Keratinocyte (primary cell): ENCODE measurements at places on chromosomes 13 and 19.
A peak's percentile ranks its signal among the peaks of the same experiment; 100 is the strongest.

GRCh38 chr13:94324767-94325540, 154.5 kb downstream of the DCT start:
- no peak for DNase-seq

GRCh38 chr13:35941374-35941773, 189.8 kb downstream of the DCLK1 start:
- no peak for DNase-seq

GRCh38 chr13:71922194-71922593, 55.2 kb upstream of the DACH1 start:
- no peak for DNase-seq

GRCh38 chr19:31534786-31535657, 185.8 kb upstream of the TSHZ3 start:
- no peak for DNase-seq

DNA sequence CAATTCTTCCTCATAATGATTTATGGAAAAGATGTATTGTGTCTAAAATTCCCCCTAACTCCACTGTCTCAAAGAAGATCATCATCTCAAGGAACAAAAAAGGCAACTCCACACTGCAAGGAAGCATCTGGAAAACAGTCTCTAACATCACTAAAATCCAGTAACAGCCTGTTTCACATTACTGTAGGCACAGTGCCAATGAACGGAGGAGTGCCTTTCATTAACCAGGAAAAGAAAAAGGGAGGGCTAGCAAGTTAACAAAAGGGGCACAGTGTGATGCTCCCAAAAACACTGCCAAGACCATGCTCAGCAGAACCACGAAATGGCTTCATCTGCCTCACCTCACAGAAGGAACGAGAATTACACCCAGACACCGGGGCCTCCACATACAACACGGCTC, 8.5 kb downstream of the TMTC4 start:
- no peak for DNase-seq

- DNase-seq, result peak; percentile 5
These were observed 227.4 kb downstream of the DLEU7 start for GRCh38 chr13:50616101-50616500.

DNA sequence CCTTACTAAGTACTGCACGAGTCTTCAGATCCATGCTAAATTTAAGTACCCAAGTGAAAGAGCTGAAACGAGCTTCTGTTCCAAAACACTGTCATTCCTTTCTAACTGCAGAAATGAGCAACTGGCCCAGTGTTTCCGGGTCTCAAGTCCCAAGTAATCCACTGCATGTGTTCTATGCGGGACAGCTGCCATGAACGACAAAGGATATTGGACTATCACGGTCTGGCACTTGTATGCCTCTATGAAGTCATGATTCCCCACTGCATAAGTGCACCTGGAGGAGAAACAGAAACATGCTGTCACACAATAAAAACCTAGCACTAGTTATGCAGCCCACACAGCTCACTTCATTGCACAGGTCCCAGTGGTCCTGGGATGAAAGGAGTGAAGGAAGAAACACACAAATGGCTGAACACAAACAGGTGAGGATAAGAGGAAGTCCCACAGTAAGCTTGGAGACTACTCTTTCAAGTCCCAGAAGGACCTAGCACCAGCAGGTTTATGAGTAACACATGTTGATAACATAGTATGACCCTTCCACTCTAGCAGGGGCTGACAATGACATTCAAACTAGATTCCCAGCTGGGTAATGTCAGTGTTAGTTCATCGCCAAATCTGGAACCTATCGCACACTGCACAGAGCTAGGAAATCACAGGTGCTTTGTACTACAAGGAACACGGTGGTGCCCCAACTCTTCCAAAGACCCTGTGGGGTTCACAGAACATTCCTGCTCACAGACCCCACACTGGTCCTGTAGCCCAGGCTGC, 11.3 kb downstream of the PCID2 start:
- no peak for DNase-seq

DNA sequence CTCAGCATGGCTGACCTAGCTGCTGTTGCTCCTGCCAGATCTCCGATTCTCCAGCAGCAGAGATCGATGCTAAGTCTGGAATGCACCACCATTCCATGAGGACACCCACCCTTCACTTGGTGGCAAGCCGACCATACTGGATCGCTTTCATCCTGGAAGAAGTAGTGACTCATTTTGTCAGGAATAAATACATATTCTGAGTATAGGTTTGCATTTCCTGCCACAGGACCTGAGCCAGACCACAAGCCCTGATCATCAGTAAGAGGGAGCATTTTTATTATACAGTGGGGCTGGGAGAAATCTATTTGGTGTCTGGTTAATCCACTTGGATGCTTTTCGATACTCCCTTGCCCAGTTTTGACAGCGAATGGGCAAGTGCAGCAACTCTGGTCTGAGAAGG, 10.9 kb upstream of the KCTD15 start:
- no peak for DNase-seq

DNA sequence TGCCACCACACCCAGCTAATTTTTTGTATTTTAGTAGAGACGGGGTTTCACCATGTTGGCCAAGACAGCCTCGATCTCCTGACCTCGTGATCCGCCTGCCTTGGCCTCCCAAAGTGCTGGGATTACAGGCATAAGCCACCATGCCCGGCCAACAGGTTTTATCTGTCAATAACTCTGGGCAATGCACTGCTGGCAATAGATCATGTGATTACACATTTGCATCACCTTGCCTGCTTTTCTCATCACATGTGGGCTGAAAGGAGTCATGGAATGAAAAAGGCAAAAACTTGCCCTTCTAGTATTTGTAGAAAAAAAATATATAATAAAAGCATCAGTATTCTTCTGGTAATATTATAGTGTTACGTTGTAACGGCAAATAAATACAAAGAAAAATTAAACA, 164.5 kb downstream of the NHLRC3 start:
- no peak for DNase-seq

- no peak for DNase-seq
These were observed 10.4 kb downstream of the LMNB2 start for GRCh38 chr19:2446381-2446780.

DNA sequence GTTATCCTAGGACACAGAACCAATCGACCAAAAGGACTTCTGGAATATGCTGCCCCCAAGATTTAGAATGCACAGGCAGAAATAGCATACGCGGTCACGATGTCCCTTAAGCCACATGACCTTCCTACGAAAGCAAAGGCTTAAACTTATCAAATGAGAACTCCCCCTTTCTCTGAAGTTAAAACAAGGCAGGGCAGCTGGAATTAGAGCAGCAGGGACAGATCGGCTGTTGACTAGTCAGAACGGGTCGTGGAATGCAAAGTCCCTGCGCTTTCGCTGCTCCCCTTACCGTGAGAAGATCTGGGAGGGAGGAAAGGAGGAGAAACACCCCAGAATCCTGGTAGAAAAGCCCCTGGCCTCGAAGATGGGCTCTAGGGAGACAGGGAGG, 799 bp upstream of the USPL1 start:
- DNase-seq, result peak; percentile 49

- DNase-seq, result no peak
These were observed 68.6 kb downstream of the RASA3 start for GRCh38 chr13:114063545-114064449.

GRCh38 chr19:41376998-41377365, 649 bp downstream of the TMEM91 start:
- DNase-seq, result no peak

DNA sequence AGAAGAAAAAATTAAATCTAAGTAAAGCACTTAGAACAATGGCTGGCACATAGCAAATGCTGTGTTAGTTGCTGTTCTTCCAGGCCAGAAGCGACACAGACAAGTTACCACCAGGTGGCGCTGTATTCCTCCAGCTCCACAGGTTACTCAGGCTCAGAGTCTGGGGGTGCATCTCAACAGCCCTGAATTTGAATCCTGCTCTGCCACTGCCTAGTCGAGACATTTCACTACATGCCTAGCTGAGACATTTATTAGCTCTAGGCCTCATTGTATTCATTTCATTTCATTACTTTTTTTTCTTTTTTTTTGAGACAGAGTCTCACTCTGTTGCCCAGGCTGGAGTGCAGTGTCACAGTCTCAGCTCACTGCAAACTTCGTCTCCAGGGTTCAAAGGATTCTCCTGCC, 16.4 kb upstream of the CYP2B6 start:
- DNase-seq, result peak; percentile 23

DNA sequence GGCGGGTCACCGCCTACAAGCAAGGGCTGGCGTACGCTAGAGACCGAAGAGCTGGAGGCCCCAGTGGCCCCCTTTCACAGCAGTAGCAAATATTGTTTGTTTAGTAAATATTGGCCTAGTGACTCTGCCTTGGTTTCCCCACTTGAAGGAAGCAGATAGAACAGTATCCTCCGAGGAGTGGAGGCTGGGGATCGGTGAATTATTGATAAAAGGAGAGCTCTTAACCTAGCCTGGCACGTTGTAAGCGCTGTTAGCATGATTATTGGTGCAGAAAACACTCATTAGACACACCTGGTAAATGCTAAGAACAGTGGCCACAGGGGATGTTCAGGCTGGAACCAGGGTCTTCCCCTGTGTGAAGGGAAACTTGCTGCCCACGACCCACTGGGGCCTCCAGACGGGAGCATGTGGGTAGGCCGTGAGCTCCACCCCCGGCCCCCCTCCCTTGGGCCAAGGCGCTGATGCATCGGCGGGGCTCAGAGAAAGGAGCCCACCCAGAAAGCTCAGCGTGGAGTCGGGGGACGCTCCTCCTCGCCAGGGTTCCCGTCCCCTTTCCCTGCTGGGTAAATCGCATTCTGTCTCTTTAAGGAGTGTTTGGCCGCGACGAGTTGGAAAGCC, 2.3 kb downstream of the IER2 start:
- DNase-seq, result no peak

DNA sequence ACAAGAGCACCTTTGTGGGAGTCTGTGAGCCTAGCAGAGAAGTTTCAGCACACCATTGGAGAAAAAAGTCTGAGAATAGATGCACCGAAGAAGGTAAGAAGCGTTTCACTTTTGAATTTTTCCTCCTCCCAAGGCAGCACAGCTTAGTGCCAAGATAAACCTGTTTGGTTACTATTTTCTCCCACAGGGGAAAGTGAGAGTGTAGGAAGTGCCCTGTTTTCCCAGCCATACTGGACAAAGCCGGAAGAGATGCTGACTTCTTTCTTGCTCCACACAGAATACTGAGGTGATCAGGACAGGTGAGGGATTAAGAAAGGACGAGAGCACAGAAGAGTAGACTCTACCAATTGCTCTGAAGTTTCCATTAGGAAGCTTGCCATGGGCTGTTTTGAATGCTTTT, 1011.0 kb upstream of the MIR17HG start:
- no peak for DNase-seq

- DNase-seq, result no peak
These were observed 9.3 kb upstream of the LAIR1 start for GRCh38 chr19:54373781-54374631.

DNA sequence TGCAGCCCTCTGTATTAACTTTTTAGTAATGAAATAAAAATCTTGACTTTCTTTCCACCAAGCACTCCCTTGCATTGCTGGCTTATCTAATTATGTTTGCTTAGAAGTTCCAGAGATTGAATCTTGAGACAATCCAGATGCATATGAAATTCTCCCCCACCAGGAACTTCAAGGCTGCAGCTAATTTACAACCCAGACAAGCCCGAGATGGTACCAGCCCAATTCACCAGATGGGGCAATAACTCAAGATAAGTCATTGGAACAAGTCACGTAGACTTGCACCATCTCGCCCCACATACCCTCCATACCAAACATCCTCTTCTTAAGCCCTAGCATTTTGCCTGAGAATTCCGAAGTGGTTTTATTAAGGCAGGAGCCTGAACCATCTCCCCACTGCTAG, 29.0 kb downstream of the UTP14C start:
- no peak for DNase-seq

- DNase-seq, result no peak
These were observed 12.1 kb upstream of the ZNF681 start for GRCh38 chr19:23770672-23771250.

GRCh38 chr13:106996867-106997618, 429.1 kb upstream of the ARGLU1 start:
- DNase-seq, result no peak

DNA sequence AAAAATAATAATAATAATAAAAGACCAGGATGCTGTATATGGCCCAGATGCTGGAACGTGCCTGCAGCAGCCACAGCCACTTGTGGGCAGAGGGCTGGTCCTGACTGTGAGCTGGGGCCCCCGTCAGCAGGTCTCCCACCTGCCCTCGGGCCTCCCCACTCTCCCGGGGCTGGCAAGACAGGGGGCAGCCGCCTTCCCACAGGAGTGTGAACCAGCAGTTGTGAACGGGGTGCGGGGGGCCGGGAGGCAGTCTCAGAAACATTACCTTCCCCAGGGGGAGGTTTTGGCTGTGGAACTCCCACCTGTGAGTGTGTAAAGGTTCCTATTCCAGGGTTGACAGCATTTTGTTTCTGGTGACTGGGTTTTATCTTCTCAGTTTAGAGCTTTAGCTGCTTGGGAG, 151.4 kb downstream of the KDM4B start:
- no peak for DNase-seq

DNA sequence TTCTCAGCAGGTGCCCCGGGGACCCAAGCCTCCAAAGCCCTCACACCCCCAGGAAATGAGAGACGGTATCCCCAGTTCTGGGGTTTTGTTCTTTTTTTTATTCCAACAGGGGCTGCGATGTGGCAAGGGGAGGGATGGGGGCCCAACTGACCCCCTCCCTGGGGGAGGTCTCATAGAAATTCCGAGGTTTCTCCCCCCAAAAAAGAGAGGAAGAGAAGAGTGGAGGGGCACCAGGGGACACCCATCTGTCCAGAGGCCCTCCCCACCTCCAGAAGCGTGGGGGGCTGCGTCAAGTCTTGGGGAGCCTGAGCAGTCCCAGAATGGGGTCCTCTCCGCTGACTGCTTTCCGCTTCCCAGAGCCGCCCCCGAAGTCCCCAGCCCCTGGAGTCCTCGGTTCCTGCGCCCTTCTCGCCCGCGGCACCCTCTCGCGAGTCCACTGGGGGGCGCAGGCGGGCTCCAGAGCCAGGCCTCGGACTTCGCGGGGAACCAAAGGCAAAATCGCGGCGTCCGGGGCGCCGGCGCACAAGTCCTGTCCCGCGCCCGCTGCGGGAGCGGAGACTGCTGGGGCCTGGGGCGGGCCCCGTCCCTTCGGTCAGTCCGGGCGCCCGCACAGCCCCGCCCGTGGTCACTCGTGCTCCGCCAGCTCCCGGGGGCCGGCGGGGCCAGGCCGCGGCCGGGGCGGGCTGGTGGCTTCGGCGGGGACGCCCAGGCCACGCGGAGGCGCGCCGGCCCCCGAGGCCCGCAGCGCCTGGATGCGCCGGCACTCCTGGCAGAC, 4.4 kb upstream of the ATP1A3 start:
- no peak for DNase-seq

GRCh38 chr13:95485045-95485517, 67.4 kb upstream of the CLDN10 start:
- no peak for DNase-seq

GRCh38 chr19:32543115-32543900, 37.7 kb upstream of the PDCD5 start:
- DNase-seq, result no peak

DNA sequence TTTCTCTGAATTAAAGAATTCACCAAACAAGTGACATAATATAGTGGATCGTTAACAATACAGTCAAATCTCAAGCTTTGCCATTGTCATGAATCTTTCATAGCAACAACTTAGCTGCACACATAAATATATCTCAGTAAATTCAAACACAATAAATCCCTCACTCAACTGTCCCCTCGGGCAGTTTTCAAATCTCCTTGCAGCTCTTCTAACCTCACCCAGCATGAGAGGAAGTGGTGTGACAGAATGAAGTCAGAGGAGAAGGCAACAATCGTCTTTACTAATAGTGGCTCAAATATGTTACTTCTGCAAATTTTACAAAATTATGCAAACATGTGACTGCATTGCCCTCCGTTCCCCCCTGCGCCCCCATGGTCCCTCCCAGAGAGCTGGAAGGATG, 148.2 kb downstream of the RAP2A start:
- DNase-seq, result no peak
